ENCODE measurements at places on chromosomes 2 and 18. TPM values are rescaled to one million over a fixed set of nuclear protein-coding genes. Genes with fewer than 3 reads are reported as not detected.

- DNase-seq = no peak
Observed at GRCh38 chr2:14492920-14493503, 139.5 kb upstream of the LRATD1 start.

DNA sequence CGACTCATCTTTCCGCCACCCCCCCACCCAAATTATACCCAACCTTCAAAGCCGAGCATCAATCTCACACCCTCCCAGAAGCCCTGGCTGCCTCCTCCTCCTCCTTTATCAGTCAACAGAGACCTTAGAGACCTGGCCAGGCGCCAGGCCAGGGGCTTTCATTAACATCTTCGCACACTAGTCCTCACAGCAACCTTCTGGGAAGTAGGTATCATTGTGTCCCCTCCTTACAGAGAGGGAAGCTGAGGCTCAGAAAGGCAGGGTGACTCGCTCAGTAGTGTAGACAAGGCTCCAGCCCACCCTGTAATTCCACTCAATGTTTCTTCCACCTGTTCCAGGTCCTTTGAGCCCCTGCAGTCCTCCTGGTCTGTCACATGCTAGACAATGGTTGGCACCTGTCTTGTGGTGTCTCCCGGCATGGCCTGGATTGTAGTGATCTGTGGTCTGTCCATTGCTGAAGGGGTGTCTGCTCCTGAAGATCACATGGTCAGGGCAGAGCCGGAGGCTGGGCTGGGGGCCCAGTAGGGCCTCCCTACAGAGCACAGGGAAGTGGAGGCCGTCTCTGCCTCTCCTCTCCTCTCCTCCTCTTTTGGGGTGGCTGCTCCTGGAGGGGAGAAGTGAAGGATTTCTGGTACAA lies 36.0 kb downstream of the KLHL29 start:
- no peak for DNase-seq

HOXD1 gene
- total RNA-seq = not detected

DNA sequence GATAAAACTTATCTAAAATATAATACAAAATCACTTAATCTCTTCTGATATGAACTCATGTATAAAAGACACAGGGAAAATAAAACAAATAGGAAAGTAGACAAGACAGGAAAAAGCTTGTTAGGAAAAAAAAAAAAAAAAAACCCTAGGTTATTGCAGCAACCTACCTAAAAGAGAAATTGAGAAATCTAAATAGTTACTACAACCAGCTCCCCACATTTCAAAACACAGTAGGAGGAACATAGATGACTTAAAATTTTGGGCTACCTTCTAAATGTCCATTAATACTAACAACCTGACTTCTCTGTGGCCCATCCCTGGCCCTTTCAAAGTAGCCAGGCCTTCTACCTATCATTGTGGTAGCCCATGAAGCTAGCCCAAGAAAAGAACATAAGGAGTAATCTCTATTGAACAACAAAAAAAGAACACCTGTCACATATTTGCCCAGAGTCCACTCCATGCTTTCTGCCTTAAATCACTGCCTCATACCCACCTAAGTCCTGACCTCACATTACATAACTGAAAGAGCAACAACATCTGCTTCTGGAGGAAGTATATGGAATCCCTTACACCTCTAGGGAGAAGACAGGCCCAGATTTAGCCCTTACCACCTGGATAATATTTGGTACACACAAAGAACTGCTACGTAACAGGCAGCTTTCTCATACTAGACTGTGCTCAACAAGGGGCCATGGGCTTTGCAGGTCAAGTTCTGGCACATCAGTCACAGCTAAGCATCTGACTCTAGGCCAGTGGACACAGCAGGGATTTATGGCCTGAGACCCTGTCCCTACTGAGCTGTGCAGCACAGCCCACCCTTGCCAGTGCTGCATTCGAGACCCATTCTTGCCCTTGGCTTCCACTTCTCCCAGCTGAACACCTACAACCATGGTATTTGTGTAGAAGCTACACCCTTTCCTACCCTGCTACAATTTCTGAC lies 8.5 kb downstream of the SUCLG1 start:
- no peak for DNase-seq

C1GALT1C1L gene
- total RNA-seq = 1.1 TPM

- DNase-seq = no peak
Observed at GRCh38 chr2:240234503-240234951, 94.1 kb upstream of the OTOS start.
